SJCRH30 (cell line): ENCODE measurements at places on chromosomes 5 and 9.

GRCh38 chr5:34867660-34868059, 28.7 kb downstream of the TTC23L start:
- no peak for DNase-seq
- no peaks in the 10 kb centered on the region for H3K4me1 ChIP-seq
- no peaks in the 10 kb centered on the region for H3K27me3 ChIP-seq
- no peak overlapping the region for H3K4me3 ChIP-seq

DNA sequence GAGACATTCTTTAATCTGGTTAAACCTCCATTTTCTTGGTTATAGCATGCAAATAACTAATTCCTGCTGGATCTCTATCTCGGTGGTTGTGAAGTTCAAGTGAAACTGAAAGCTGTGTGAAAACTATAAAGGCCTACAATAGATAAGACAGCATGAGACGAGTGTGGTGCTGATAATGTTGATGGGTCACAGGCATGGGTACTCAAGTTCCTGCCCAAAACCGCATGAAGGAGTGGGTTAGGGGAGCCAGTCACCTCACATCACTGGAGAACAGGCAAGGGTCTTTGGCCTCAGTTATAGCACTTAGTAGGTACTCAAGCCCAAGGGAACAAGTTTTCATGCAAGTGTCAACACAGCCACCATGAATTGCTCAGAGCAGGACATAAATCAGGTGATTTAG, 16.7 kb downstream of the HMHB1 start:
- no peaks in the 10 kb centered on the region for H3K36me3 ChIP-seq
- no peak for DNase-seq
- no peak overlapping the region for H3K27ac ChIP-seq
- H3K27me3 ChIP-seq = no peaks in the 10 kb centered on the region

- H3K4me1 ChIP-seq = no peaks in the 10 kb centered on the region
- DNase-seq = no peak
- H3K36me3 ChIP-seq = no peaks in the 10 kb centered on the region
- H3K27me3 ChIP-seq = no peaks in the 10 kb centered on the region
- H3K4me3 ChIP-seq = no peak overlapping the region
Observed at GRCh38 chr5:160660132-160660531, 191.9 kb downstream of the ATP10B start.

DNA sequence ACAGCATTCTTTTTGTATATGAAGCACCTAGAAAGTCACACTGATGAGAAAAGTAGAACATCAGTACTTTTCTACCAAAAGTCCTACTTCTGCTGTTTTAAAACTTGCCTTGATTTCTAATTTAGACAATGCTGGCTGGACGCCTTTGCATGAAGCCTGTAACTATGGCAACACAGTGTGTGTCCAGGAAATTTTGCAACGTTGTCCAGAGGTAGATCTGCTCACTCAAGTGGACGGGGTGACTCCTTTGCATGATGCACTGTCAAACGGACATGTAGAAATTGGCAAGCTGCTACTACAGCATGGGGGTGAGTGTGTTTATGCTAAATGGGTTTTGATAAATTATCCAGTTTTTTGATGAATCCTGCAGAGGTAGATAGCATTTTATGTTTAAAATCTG, 73.5 kb downstream of the SLF1 start:
- peaks cover 36% of the 10 kb centered on the region for H3K36me3 ChIP-seq
- H3K27ac ChIP-seq = no peak overlapping the region
- H3K4me1 ChIP-seq = no peaks in the 10 kb centered on the region

DNA sequence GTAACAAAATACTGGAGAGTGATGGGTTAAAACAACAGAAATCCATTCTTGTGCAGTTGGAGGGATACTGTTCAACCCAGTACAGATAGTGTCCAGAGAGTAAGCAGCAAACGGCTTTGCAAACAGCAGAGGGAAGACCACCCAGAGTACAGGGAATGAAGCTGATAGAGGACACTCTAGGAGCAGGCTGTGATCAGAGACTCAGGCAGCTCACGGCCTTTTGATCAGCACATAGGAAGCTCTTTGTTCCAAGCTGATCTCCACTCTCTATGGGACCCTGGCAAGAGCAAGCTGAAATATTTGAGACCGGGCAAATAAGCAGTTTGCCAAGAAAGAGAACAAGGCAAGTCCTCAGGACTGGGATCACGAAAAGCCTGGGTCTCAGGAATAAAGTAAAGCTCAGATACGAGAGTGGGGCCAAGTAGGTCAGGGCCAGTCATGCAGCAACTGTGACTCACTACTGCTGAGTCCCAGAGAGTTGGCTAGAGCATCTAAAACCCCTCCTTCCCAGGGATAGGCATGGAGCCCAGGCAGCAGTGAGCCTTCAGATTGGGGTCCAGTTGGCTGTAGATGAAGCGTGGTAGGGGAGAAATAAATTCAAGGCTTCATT, 52.4 kb downstream of the MELK start:
- H3K4me1 ChIP-seq = no peaks in the 10 kb centered on the region
- H3K27me3 ChIP-seq = no peaks in the 10 kb centered on the region
- peaks cover 25% of the 10 kb centered on the region for H3K36me3 ChIP-seq
- H3K4me3 ChIP-seq = no peak overlapping the region
- no peak for DNase-seq
- H3K27ac ChIP-seq = no peak overlapping the region

DNA sequence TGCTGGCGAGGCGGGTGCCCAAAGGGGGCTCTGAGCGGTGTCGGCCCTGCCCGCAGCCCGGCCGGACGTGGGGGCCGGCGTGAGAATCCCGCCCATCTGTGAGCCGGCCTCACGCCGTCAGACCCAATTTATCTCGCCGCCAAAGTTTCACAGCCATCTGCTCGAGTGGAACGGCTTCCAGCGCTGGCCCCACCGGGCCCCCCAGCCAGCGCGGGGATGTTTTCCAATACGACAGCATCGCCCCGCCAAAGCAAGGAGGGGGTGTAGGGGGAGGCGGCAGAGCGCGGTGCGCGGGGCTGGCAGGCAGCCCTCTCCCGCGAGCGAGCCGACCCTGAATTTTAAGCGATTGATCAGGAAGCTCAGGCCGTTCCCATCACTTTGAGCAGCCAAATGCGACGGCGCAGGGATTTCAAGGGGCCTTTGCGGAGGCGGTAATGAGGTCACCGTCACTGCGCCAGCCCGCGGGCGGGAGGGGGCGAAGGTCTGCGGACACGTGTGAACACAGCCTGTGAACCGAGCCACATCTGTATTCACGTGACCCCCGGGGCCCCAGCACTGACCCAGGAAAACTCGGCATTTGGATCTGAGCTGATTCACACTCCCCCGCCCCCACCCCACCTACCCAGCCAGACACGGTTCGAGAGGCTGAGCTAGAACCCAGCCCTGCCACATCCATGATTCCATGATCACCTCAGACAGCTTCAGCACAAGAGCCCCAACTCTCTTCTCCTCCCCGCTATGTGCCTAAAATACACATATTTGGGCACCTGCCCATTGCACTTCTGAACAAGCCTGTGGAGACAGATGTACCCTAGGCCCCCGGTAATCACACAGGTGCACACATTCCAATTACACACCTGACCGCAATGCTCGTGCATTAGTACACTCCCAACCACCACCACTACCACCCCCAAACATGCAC, 47.8 kb upstream of the PSD2 start:
- H3K4me1 ChIP-seq = peaks cover 33% of the 10 kb centered on the region
- peak overlapping the region; percentile 56 for H3K4me3 ChIP-seq
- H3K27me3 ChIP-seq = no peaks in the 10 kb centered on the region
- no peaks in the 10 kb centered on the region for H3K36me3 ChIP-seq
- DNase-seq = peak; percentile 29

GRCh38 chr5:95241635-95242034, 43.3 kb downstream of the MCTP1 start:
- H3K4me1 ChIP-seq = peaks cover 4% of the 10 kb centered on the region
- no peak for DNase-seq
- H3K36me3 ChIP-seq = no peaks in the 10 kb centered on the region

- no peaks in the 10 kb centered on the region for H3K27me3 ChIP-seq
- H3K4me1 ChIP-seq = peaks cover 19% of the 10 kb centered on the region
- no peak overlapping the region for H3K27ac ChIP-seq
- no peak for DNase-seq
Observed at GRCh38 chr5:175275097-175275496, 168.9 kb downstream of the DRD1 start.

- H3K27me3 ChIP-seq = no peaks in the 10 kb centered on the region
- no peak overlapping the region for H3K4me3 ChIP-seq
- peaks cover 16% of the 10 kb centered on the region for H3K4me1 ChIP-seq
- no peak overlapping the region for H3K27ac ChIP-seq
- no peaks in the 10 kb centered on the region for H3K36me3 ChIP-seq
- no peak for DNase-seq
Observed at GRCh38 chr5:112555197-112555596, 136.1 kb upstream of the EPB41L4A start.

DNA sequence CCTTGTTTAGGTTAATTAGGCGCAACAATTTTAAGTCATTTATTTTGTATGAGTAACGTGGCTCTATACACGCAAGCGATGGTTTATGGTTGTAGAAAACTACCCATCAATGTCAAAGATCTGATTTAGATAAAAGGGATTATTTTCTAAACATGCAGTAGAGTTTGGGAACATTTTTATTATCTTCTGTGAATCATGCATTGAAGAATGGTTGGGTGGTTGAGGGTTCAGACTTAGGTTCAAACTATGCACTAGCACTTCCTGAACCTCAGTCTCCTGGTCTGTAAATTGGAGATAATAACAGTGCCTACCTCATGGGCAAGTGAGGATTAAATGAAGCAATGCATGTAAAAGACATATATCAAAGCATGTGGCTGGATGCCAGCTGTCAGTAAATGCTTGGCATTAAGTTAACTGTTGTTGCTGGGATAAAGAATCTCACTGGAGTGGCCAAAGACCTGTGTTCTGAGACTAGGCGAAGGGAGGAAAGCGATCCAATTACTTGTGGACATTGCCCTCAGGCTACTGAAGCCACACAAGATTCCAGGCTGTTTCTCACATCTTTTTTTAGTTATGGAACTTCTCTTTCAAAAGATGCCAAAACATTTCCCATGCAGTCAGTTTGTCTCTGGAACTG, 1.1 kb upstream of the OTULINL start:
- no peak overlapping the region; the same call in 1 of the 2 replicates for H3K27ac ChIP-seq
- peak overlapping the region; percentile 73 for H3K4me3 ChIP-seq
- DNase-seq = peak; percentile 63
- no peaks in the 10 kb centered on the region for H3K36me3 ChIP-seq

DNA sequence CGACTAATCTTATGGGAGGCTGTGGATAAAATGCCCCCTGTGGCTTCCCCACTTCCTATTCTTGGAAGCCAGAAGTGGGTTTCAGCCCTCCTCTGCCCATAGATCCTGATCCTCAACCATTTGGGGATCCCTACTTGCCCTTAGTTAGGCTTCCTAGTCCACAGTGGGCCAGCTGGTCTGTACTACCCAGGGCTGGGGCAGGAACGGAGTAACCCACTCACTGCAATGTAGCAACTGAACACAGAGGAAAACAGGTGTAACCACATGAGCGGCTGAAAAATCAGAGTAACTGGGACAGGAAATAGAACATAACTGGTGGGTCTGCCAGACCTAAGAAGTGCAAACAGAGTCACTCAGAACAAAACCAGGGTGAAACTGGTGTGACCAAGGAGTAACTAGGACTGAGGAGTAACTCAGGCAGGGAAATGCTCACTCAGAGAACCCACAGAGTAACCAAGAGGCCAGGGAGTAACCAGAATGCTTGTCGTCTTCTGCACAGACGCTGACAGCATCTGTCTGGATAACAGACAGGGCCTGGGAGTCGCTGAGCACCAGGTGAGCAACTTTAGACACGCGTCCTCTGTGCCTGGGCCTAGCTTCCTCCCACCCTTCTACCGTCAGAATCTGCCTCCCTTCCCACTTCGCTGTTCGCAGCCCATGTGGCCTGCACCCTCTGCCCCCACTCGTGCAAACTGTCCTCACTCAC, 1.0 kb downstream of the AQP3 start:
- no peaks in the 10 kb centered on the region for H3K36me3 ChIP-seq
- peak overlapping the region; percentile 89 for H3K27ac ChIP-seq
- peak; percentile 73 for DNase-seq

- H3K4me3 ChIP-seq = no peak overlapping the region
- no peaks in the 10 kb centered on the region for H3K36me3 ChIP-seq
- no peaks in the 10 kb centered on the region for H3K4me1 ChIP-seq
- no peaks in the 10 kb centered on the region for H3K27me3 ChIP-seq
Observed at GRCh38 chr5:109479260-109479860, 69.6 kb upstream of the PJA2 start.

DNA sequence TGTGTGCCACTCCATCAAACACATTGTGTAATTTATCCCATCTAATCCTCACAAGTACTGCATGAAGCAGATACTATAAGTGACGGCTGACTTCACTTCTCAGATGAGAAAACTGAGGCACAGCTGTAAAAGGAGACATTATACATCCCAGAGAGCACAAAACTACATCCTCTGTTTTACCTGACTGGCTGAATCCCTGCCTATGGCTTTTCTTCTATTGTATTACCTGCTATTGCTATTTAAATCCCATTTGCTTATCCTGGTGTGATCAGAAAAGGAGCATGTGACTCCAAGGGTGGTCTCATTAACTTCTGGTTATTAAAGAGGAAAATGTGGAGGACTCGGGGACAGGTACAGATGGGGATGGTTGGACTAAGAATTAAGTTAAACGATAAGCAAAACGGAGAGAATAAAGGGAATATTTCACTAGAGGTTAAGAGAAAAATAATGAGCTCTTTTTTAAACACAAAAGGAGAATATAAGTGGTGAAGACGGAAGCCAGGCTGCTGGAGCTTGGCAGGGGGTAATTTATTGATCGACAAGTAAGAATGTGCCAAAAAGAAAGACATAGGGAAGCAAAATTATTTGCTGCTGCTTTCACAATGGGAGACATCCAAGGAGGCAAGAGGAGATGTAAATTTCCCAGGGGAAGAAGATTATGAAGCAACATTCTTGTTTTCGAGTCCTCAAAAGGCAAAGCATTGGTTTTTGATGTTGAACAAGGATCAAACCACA, 155.7 kb upstream of the GPR151 start:
- H3K4me3 ChIP-seq = no peak overlapping the region
- H3K27me3 ChIP-seq = no peaks in the 10 kb centered on the region
- no peak overlapping the region for H3K27ac ChIP-seq
- H3K36me3 ChIP-seq = no peaks in the 10 kb centered on the region
- H3K4me1 ChIP-seq = no peaks in the 10 kb centered on the region

- H3K27me3 ChIP-seq = no peaks in the 10 kb centered on the region
- peak overlapping the region; percentile 38 for H3K4me3 ChIP-seq
- peaks cover 32% of the 10 kb centered on the region for H3K4me1 ChIP-seq
- DNase-seq = peak; percentile 95
Observed at GRCh38 chr9:121261107-121261460, 6.9 kb upstream of the GSN start.

- no peak overlapping the region for H3K4me3 ChIP-seq
- DNase-seq = no peak
- H3K4me1 ChIP-seq = peaks cover 30% of the 10 kb centered on the region
- H3K27ac ChIP-seq = no peak overlapping the region
- H3K36me3 ChIP-seq = peaks cover 36% of the 10 kb centered on the region
Observed at GRCh38 chr9:109889456-109889855, 109.5 kb downstream of the PALM2AKAP2 start.

DNA sequence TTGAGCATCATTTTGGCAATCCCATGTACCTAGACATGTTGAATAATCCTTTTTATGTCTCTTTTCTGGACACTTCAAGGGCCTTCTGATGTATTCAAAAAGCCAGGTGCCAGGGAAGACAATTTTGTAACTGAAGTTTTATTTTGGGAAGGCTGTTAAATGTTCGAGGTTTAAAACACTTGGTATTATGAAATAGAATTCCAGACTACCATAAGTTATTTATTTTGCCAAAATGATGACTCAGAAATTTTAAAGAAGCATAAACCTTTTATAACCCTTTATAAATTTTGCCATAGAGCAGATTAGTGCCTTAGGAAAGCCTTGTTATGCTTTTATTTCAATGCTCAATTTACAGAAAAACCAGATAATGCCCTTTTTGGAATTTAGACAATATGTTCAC, 30.3 kb upstream of the UHRF2 start:
- no peaks in the 10 kb centered on the region for H3K36me3 ChIP-seq
- H3K27ac ChIP-seq = no peak overlapping the region
- H3K27me3 ChIP-seq = no peaks in the 10 kb centered on the region
- DNase-seq = no peak
- no peak overlapping the region for H3K4me3 ChIP-seq
